ENCODE measurements at places on chromosomes 16 and 17. TPM values are rescaled to one million over a fixed set of nuclear protein-coding genes. Genes with fewer than 3 reads are reported as not detected.

The ZFP90 gene
- 23.1 TPM for polyA plus RNA-seq

The DNAH17 gene
- 1.1 TPM for polyA plus RNA-seq

The LPCAT2 gene
- not detected for polyA plus RNA-seq

The NPIPB9 gene
- polyA plus RNA-seq, result 0.31 TPM

The CYTH1 gene
- 210 TPM for polyA plus RNA-seq

The C16orf96 gene
- 0.05 TPM for polyA plus RNA-seq

Measured in IgD-negative memory B cell (primary cell).